ENCODE measurements at places on chromosomes 11 and 22. TPM values are rescaled to one million over a fixed set of nuclear protein-coding genes. Genes with fewer than 3 reads are reported as not detected.
A peak's percentile ranks its signal among the peaks of the same experiment; 100 is the strongest.

- no peak for ATAC-seq
Observed at GRCh38 chr11:32947978-32948377, 55.4 kb downstream of the QSER1 start.

DNA sequence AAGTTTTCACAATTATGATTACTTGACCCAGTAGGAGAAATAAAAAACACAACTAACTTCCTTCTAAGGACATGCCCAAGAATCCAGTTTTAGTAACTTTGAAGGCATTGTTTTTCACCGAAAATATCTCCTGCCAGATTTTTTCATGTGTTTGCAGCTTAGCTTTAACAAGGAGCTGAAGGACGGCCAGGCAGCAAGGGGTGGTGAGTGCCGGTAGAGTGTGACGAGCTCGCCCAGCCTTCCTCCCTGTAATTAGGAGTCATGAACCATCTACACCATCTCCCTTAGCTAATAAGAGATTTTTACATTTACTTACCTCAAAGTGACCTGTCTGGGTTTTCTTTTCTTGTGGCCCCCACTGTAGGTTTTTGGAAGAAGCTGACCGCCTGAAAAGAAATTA, 72.0 kb downstream of the BMAL1 start:
- ATAC-seq, result no peak

OR52I1 gene
- total RNA-seq, result not detected

SUSD2 gene
- 0.66 TPM for total RNA-seq

GRCh38 chr11:18731949-18732821, 6.2 kb upstream of the IGSF22 start:
- ATAC-seq, result peak; percentile 66

DNA sequence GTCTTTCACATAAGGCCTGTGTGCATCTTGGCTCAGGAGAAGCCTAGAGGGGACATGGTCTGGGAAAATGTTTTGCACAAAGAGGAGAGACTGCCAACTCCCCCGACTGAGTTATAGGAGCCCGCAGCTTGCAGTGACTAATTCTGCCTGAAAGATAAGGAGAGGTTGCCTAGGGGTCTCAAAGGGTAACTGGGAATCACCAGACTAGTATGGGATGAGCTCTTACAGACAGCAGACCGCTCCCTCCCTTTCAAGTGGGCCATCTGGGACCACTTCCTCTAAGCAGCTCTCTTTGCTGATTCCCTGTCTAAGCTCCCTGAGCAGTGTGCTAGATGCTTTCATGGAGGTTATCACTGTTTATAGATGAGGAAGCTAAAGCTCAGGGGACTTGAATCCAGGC, 105.1 kb downstream of the TENM4 start:
- ATAC-seq, result no peak

DNA sequence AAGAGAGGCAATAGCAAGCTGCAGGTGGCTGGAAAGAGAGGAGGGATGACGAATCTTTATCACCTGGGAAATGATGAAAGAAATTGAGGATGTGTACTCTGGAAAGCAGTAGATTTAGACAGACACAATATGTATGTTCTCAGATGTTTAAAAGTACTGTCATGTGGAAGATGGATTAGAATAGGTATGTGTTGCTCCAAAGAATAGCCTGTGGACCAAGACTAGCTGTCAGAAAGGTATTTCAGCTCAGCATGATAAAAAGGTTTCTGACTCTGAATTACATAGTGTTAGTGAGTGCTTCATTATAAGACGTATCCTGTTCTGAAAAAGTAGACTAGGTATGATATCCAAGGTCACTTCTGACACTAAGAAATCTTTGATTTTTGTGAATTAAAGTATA, 322.4 kb downstream of the CNTN5 start:
- ATAC-seq, result no peak

DNA sequence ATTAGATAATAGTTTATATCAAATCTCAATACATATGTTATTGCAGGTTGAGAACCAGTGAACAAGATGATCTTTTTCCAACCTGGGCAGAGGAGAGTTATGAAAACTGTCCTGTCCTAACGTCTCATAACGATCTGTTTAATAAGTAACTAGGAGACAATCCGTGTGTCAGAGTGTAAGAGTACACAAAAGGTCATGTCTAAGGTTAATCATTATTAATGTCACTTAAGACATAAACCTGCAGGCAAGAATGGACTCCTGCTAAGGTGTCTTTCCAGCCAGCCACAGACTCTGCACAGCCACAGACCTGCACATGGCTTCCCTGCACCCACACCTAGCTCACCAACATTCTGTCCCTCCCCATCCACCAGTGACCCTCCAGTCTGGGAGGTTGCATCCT, 10.1 kb downstream of the SLC5A4 start:
- no peak for ATAC-seq

- ATAC-seq, result peak; percentile 64
Observed at GRCh38 chr11:128342511-128343134, 244.7 kb downstream of the ETS1 start.

GRCh38 chr11:108679045-108679444, 14.2 kb downstream of the DDX10 start:
- ATAC-seq, result no peak

DNA sequence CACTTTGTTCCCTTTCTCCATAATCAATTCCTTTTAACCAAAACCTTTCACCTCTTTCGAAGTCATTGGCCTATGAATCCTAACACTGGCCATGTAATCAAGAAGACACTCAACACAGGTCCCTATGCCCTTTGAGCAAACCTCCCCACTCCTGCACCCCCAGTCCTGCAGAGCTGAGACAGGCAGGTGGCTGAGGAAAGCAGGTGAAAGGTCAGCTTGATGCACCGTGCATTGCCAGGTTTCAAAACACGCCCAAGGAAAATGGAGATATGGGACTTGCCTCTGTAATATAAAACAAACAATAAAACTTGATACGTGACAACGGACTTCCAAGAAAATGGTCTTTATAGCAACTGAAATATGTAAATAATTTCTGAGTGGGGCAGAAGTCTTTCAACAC, 10.6 kb downstream of the CPT1A start:
- ATAC-seq, result no peak

OR5A1 gene
- not detected for total RNA-seq

DNA sequence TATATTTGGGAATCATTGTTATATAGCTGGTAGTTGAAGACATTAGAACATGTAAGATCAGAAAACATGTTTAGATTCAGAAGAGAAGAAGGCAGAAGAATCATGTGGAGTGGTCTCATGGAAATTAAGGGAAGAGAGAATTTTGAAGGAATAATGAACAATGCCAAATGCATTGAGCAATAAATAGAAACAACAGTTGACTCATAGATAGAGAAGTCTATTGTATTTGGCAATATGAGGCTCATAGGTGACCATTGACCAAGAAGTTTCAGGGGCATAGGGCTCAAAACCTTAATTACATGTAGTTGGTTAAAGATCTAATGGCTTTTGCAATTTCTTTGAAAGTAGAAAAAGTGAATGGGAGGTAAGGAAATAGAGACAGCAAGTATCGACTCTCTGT, 123.9 kb downstream of the PAX6 start:
- ATAC-seq, result no peak

GAS2 gene
- 1.5 TPM for total RNA-seq

DNA sequence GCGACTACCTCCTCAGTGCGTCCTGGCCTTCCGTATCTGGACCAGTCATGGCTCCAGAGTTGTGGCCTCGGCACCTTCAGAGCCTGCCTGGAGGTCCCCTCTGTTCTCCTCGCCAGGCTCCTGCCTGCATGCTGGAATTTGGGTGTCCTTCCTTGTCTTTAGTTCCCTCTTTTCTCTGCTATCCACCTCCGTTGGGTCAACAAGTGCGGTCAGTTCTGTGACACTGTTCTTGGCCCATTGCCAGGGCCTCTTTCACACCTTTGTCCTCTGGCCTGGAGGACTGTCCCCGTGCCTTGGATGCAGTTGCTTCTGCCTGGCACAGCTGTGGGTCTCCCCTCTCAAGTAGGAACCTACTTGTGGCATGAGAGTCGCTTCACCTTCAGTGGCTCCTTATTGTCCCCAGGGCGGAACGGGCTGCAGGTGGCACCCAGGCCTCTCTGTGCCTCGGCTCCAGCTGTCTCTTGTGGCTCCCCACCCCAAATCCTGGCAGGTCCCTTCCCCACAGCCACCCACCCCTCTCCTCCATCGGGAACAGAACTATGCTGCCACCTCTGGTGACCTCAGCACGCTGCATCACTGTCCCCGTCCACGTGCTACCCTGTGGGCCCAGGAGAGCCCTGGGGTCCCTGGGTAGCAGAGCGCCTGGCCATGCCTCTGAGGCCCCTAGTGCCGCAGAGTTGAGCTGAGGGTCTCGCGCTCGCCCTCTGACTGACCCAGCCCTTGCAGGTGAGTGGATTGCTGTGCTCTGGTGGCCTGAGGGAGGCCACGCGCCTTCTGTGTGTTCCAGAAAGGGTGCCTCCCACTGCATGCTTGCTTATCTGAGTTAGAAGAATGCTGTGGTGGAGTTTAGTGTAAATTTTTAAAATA, 4.7 kb downstream of the DGCR8 start:
- ATAC-seq, result no peak

- peak; percentile 96 for ATAC-seq
Observed at GRCh38 chr22:32050678-32051515, 7.8 kb downstream of the SLC5A1 start.

CD3G gene
- 140 TPM for total RNA-seq

SGSM1 gene
- total RNA-seq, result 1.3 TPM

DNA sequence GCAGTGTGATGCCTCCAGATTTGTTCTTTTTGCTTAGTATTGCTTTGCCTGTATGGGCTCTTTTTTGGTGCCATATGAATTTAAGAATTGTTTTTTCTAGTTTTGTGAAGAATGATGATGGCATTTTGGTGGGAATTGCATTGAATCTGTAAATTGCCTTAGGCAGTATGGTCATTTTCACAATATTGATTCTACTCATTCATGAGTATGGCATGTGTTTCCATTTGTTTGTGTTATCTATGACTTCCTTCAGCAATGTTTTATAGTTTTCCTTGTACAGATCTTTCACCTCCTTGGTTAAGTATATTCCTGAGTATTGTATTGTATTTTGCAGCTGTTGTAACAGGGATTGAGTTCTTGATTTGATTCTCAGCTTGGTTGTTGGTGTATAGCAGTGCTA, 18.3 kb upstream of the ZBED5 start:
- no peak for ATAC-seq

DNA sequence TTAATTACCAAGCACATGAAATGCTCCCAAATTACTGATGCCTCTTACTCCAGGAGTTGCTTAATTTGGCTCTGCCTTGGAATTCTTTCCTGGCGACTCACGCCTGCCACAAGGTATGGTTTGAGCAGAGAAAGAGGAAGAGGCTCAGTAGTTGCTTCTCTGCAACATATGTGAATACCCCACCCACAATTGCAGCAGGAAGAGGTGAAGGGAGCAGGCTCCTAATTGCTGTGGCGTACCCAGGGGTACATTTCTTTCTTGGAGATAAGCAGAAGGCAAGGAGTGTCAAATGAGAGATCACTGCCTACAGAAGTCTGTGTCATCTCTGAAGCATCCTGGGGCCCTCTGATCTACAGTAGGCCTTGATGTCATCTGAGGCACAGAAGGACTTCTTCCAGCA, 10.6 kb upstream of the NNMT start:
- ATAC-seq, result no peak

PAFAH1B2 gene
- 53.7 TPM for total RNA-seq

TMEM86A gene
- 0.24 TPM for total RNA-seq

GRCh38 chr11:13292970-13293369, 15.4 kb downstream of the BMAL1 start:
- no peak for ATAC-seq

PRG2 gene
- total RNA-seq, result 6.2 TPM

KRTAP5-11 gene
- total RNA-seq, result not detected

- no peak for ATAC-seq
Observed at GRCh38 chr11:12263141-12263693, 114.2 kb upstream of the PARVA start.

- ATAC-seq, result no peak
Observed at GRCh38 chr11:73403541-73403940, 27.3 kb downstream of the RELT start.

PRODH gene
- 1.1 TPM for total RNA-seq

DNA sequence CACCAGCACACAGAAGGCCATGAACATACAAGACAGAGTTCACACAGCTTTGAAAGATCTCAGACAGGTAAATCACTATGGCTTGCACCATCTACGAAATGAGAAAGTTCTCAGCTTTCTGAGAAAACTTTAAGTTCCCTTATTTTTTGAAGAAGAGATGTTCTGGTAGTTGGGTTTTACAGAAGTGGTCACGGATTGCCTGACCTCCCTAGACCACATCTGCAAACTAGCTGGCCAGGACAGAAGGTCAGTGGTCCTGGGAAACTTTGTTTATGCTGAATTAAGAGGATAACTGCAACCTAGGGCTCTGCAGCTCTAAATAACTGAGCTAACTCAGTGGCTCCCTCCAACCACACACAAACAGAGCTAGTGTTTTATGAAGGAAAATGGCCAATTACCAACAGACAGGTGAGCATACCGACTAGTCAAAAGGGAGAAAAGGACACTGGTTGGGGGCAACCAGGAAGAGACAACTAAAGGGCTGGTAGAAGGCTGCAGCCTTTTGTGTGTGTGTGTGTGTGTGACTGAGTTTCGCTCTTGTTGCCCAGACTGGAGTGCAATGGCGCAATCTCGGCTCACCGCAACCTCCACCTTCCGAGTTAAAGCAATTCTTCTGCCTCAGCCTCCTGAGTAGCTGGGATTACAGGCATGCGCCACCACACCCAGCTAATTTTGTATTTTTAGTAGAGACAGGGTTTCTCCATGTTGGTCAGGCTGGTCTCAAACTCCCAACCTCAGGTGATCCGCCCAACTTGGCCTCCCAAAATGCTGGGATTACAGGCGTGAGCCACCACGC, 8.5 kb upstream of the SCN2B start:
- ATAC-seq, result no peak

DNA sequence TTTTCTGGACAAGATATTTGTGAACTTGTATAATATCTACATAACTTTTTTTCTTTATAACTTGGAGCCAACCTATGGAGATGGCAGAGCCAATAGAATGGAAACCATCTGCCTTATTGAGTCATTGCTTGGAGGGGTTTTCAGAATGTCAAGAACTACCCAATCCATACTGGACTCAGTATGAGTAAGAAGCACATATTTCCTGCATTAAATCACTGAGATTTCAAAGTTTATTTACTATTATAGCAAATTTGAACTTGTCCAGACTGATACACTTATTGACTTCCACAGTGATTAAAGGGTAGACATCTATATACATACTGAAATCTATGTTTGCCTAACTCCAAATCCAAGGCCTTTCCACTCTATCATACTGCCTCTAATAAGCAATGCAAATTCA, 704.0 kb downstream of the KCNA4 start:
- no peak for ATAC-seq
